NCI-H2171 (cell line): ENCODE measurements at places on chromosomes 5 and 9.

DNA sequence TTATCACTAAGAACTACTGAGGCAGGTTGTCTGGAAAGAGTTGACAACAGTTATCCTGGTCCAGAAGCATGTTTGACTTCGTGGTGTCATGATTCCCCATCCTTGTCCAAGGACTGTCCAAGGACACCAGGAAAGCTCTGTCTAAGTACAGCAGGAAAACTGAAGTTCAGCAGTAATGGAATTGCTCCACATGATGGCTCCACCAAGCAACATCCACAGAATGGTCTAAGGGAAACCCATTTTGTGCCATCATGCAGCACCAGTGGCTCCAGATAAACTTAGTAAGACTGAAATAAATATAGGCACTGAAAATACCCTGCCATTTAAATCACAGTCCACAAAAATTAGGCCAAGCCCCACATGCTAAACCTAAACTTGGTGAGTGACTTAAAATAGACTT, 192.8 kb downstream of the CDH18 start:
- DNase-seq, result no peak

GRCh38 chr9:118395415-118395814, 691.2 kb downstream of the TLR4 start:
- no peak for DNase-seq

DNA sequence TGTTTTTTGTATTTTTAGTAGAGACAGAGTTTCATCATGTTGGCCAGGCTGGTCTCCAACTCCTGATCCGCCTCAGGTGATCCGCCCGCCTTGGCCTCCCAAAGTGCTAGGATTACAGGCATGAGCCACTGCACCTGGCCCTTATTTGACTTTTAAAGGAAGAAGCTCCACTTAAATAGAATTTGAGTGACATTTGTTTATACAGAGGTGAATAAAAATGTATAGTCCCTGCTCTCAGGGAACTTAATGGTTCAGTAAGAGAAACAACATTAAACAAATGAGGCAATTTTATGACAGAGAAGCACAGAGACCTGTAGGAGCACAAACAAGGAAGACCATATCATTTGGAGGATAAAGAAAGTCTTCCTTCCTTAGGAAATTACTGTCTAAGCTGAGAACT, 65.7 kb downstream of the C9orf152 start:
- DNase-seq, result no peak

DNA sequence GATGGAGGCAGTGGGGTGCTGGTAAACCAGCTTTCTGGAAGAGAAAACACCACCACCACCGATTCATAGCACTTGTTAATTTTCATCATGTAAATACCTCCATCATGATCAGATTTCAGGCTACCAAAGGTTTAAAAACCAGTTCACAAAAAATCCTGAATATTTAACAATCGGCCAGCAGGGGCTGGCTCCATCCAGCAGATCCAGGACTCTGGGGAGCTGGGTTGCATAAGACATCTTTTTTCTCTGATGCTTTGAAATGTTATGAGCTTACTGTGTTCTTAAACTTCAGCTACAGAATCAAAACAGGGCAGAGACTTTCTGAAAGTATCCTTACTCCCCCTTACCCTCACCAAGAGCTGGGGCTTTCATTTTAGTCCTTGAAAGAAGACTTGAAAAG, 14.6 kb upstream of the RNF183 start:
- no peak for DNase-seq

- DNase-seq, result no peak
These were observed 1464.7 kb downstream of the EFNA5 start for GRCh38 chr5:106205916-106206571.

DNA sequence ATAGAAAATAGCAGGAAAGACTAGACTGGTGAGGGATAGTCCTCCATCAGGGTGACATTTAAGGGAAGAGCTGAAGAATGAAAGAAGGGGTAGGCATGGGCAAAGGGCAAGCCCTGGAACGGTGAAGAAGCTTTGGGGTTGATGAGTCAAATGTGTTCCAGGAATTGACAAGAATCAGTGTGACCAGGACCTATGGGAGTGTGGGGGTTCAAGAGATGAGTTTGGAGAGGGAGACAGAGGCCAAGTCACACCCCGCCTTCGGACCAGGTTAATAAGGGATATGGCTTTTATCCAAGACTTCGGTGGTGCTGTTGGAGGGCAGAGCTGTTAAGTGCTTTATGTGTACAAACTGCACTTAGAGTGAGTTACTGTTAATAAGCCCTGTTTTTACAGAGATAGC, 920 bp downstream of the PMPCA start:
- no peak for DNase-seq

DNA sequence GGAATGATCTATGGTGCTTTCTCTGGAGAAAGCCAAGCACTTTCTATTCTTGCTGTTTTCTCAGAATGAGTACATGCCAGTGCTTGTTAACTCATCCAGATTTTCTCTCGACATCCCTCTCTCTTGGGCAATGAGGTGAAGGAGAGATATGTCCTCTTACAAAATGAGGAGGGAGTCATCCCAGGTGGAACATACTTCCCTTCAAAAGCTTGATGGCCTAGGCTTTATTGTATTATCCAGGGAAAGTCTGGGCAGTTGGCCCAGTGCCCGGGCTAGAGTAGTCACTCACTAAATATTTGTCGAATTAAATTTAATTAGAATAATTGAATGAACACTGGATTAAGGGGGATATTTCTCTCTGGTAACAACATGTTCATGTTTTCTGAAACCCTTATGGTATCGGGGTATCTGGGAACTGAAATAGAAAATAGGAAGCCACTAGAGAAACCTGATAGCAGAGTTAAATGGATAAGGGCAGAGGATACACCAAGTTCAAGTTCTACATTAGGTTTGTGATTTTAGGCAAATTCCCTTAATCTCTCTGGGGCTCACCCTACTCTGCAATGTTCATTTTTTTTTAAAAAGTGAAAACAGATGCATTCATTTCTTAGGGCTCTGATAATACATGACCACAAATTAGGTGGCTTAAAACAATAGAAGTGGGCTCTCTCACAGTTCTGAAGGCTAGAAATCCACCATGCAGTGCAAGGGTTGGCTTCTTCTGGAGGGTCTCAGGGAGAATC, 99.6 kb downstream of the LIFR start:
- DNase-seq, result no peak

DNA sequence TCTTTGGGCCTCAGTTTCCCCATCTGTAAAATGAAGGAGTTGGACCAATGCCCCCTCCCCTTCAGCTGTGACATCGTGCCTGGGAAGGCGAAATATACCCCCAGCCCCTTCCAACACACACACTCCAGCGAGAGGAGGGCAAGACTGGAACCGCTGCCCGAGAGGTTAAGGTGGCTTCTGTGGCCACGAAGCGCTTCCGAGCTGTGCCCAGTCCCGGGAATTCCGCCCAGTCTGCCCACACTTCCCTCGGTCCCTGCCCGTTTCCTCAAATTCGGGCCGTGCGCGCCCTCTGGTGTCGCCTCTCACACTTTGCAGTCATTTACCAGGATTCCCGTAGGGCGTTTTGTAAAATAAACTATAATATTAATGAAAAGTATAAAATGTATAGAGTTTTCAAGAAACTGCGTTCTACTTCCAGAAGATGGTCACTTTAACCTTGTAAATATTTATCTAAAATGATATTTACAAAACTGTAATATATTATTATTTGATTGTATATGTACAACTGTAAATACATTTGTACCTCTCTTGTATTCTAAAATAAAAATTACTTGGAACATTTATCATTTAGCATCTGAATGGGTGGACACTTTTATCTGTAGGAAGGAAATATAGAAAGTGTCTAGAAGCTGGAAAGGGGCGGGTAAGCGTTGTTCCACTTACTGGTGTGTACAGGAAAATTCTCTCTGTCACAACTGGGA, 11.0 kb upstream of the EXOSC2 start:
- peak; percentile 82 for DNase-seq

- no peak for DNase-seq
These were observed 27.3 kb upstream of the ALDH1A1 start for GRCh38 chr9:72980183-72980582.

GRCh38 chr5:5602554-5602953, 180.1 kb downstream of the ICE1 start:
- DNase-seq, result no peak

- DNase-seq, result no peak
These were observed 26.3 kb downstream of the ALDH1A1 start for GRCh38 chr9:72926506-72926905.

GRCh38 chr9:127311239-127311741, 46.7 kb downstream of the GARNL3 start:
- DNase-seq, result peak; percentile 86

- no peak for DNase-seq
These were observed 195.0 kb downstream of the GADD45G start for GRCh38 chr9:89799766-89800165.

DNA sequence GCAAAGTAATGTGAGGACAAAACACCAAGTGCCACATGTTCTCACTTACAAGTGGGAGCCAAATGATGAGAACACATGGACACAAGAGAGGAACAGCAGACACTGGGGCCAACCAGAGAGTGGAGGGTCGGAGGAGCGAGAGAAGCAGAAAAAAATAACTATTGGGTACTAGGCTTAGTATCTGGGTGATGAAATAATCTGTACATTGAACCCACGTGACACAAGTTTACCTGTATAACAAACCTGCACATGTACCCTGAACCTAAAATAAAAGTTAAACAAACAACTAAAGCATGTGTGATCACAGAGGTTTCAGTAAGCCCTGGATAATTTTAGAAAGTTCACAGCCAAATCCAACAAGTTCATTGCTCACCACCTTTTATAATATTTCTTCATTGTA, 160.1 kb downstream of the TENT4A start:
- no peak for DNase-seq
